ENCODE measurements at places on chromosomes 1 and 21. TPM values are rescaled to one million over a fixed set of nuclear protein-coding genes. Genes with fewer than 3 reads are reported as not detected.

DNA sequence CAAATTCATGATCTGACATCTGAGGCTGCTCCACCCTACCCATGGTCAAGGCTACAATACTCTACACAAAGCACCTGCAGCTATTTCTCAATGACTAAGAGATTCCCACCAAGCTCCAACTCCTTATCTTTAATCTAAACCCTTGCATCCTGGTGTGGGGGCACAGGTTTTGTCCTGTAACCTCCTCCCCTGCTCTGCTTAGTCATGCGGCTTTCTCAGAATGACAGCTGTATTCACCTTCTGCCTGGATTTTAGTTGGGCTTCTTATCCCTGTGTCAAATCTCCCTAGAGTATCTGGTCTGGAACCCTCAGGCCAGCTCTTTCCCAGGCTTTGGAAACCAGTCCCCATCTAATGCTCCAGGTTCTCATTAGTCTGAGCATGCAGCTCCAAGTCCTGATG is 159.0 kb downstream of the BARHL2 start:
- no peak for DNase-seq
- H3K4me1 ChIP-seq: no peaks in the 10 kb centered on the region
- H3K4me3 ChIP-seq: no peak overlapping the region
- H3K36me3 ChIP-seq: no peaks in the 10 kb centered on the region

The ADAM30 gene
- total RNA-seq: not detected

The TCP10L gene
- total RNA-seq: 0.73 TPM

The CD1E gene
- not detected for total RNA-seq

GRCh38 chr21:17759511-17760178 is 59.5 kb downstream of the C21orf91 start:
- H3K27me3 ChIP-seq: no peaks in the 10 kb centered on the region
- H3K36me3 ChIP-seq: no peaks in the 10 kb centered on the region
- no peak overlapping the region for H3K27ac ChIP-seq
- H3K4me3 ChIP-seq: no peak overlapping the region
- H3K4me1 ChIP-seq: no peaks in the 10 kb centered on the region

GRCh38 chr1:201248721-201249559 is 34.4 kb upstream of the PKP1 start:
- no peak overlapping the region for H3K4me3 ChIP-seq
- peaks cover 33% of the 10 kb centered on the region for H3K27me3 ChIP-seq
- no peak overlapping the region for H3K27ac ChIP-seq
- H3K36me3 ChIP-seq: no peaks in the 10 kb centered on the region
- DNase-seq: no peak

Data from T-cell (primary cell).